ENCODE measurements at places on chromosomes 3 and 15.

DNA sequence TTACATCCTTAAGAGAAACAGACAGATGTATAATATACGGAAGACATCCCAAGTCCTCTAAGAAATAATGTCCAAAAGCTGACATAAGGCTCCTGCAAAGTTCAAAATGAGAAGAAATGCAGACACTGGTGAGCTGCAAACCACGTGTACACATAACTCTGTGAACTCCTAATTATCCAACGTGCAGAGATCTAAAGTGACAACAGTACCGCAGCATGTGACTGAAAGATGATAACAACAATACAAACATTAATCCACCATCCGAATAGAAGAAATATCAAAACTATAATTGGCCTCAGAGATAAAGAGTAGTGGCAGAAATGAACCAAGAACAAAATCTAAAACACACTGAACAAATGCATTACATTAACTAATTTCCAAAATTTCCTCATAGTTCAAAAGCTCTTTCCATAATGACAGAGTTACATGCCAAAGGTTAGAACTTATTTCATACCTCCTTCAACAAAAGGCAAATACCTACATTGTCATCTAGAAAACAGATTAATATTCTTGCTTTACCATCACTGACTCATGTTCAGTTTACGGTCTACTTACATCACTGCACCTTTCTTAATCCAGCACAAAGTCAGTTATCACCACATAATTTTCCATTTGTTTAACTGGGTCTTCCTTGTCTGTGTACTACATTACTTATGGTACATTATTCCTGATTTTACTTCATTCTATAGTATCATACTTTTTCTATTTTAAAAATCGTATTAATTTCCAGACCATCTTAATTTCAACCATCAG lies 2.2 kb downstream of the PDCD10 start:
- DNase-seq = no peak

- DNase-seq = no peak
These were observed 4.5 kb downstream of the RAB7A start for GRCh38 chr3:128730471-128730870.

- DNase-seq = peak; percentile 73
These were observed 20.2 kb downstream of the MAGEF1 start for GRCh38 chr3:184691397-184692231.

DNA sequence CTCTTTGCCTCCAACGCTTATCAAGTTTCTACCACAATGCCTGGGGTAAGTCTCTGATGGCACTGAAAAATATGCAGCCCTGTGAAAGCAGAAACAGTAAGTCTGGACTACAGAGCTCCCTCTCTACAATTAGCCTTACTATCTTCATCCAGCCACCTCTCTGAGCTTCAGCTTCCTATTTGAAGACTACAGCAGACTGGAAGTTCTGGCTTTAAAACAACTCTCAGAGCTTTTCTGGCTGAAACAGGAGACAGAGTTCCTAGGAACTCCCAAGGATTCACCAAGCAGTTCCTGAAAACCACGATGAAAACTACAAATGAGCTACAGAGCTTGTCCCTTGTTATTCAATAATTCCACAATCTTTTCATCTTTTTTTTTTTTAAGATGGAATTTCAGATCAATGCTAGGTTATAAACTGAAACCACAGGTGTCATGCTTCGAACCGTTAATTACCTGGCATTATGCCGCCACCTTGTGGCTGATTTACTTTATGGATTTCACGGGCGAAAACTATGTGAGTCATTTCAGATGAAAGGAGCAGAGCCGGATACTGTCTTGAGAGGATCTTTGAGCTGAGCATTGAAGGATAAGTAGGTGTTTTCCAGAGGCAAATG lies 3.9 kb downstream of the CRYGS start:
- DNase-seq = peak; percentile 74

DNA sequence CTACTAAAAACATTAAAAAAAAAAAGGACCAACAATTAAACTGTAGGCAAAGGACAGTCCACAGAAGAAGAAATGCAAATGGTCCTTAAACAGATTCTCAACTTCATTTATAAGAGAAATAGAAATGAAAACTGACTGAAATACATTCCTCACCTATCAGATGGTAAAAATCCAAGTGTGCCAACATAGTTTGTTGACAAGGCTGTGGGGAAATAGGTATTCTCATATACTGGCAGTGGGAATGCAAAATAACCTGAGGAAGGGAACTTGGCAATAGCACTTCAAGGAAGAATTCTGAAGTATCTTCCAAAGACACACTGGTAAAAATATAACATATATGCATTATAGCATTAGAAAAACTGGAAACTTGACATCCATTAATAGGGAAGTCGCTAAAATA lies 53.8 kb downstream of the SLC24A1 start:
- DNase-seq = no peak

- no peak for DNase-seq
These were observed 193.3 kb upstream of the ZNF717 start for GRCh38 chr3:75978686-75979085.

DNA sequence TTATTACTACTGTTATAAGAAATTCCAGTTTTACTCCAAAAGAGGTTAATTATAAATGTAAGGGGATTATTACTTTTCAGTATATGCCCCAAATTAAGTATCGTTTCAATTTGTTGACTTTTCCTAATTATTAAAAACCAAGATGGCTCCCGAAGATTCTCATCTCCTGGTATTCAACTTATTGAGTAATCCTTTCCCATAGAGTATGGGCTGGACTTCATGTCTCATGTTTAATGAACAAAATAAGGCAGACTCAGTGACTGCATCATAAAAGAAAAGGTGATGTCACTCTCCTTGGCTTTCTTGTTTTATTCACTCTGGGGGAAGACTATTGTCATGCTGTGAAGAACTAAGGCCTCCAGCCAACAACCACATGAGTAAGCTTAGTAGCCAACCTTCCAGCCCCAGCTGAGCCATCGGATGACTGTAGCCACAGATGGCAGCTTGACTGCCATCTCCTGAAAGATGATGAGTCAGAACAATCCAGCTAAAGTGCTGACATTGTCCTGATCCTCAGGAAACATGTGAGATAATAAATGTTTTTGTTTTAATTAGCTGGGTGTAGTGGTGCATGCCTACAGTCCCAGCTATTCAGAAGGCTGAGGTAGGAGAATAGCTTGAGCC lies 17.3 kb downstream of the IGF2BP2 start:
- peak; percentile 96 for DNase-seq

- DNase-seq = no peak
These were observed 13.9 kb downstream of the OR5H15 start for GRCh38 chr3:98180319-98180890.

GRCh38 chr3:10365791-10366190 lies 44.9 kb upstream of the SEC13 start:
- no peak for DNase-seq

DNA sequence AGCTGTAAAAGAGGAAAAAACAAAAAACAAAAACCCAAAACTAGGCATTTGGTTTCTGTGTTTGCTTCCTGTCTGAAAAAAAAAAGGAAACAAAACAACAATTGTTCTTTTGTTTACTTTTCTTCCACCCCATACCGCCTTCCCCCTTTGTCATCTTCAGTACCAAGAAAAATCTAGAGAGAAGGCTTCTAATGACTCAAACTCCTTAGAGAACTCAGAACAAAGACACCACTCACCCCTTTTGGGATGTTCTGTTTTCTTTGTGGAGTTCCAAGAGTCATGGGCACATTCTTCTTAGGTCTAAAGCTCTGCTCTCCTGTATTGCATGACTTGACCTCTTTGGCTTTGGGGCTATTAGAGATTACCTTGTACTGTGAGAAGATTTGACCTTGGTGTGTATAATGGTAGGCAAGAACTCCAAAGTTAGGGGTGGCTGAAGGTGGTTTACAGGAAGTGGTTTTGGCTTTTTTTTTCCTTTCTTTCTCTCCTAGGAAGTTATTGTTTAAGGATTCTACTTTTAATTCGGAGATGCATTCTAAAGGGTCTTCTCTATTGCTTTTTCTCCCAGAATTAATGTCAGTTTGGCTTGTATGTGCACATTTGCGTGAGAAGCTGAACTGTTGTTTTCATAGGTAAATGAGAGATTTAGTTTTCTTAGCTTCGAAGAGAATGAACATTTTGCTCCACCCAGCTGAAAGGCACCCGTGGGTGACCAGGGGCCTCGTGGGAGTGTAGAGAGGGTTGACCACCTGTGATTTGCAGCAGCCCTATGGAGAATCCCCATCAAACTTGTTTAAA lies 39.5 kb upstream of the ZBTB20 start:
- DNase-seq = no peak

GRCh38 chr3:31544634-31545033 lies 11.9 kb downstream of the STT3B start:
- DNase-seq = no peak

GRCh38 chr3:159497361-159497760 lies 491.3 kb upstream of the IL12A start:
- no peak for DNase-seq

GRCh38 chr3:69403454-69403853 lies 17.6 kb upstream of the FRMD4B start:
- no peak for DNase-seq

DNA sequence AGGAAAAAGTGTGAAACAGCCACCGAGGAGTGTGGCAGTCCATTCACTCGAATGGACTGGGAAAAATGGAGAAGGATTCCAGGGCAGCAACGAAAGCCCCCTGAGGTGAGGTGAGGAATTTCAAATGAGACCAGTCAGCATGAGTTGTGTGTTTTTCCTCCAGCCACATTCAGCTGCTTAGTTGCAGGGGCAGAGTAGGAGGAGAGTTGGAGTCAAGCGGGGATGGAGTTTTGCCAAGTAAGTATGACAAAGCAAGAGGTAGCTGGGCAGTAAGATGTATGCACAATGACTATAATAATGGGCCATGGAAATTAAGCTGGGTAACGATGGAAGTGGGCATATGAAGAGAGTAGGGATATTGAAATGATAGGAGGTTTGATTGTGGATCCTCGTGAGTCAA lies 64.4 kb downstream of the CCDC54 start:
- DNase-seq = peak; percentile 42

DNA sequence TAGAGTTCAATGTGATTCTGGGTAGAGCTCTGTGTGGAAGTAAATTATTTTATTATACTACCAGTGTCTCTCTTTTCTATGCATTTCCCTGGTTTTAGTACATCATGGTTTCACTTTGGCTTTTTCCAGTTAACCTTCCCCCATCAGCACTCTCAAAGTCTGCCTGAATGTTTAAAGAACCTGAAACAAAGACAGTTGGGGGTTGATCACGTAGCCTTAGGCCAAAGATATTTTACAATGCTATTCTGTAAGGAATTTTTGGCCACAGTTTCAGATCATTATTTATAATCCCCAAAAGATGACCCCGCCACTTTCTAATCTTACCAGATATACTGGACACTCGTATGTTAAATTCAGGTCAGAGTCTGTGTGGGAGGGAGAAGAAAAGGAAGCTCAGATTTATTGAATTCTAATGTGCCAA lies 156.3 kb upstream of the TMC3 start:
- DNase-seq = peak; percentile 28

DNA sequence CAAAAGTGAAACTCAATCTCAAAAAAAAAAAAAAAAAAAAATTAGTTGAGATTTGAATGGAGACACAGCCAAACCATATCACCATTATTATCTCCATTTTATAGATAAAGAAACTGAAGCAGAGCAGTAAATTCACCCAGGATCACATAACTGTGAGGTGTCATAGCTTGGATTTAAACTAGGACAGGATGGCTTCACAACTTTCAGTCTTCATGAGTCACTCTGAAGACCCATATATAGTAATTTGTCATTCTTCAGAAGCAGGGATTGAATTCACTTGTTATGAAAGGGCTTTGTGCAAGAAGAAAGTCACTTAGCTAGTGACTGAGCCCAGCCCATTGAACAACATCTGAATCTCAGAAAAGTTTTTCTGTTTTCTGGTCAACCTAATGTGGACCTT lies 60.5 kb upstream of the LRIG1 start:
- DNase-seq = peak; percentile 66

- DNase-seq = no peak
These were observed 160.7 kb downstream of the TAFA4 start for GRCh38 chr3:68771681-68772080.

- peak; percentile 90 for DNase-seq
These were observed 154.3 kb downstream of the GOLIM4 start for GRCh38 chr3:167941234-167941995.

- DNase-seq = peak; percentile 85
These were observed 1.9 kb downstream of the AEN start for GRCh38 chr15:88623061-88623460.
